ENCODE measurements at places on chromosomes 3 and 15.

DNA sequence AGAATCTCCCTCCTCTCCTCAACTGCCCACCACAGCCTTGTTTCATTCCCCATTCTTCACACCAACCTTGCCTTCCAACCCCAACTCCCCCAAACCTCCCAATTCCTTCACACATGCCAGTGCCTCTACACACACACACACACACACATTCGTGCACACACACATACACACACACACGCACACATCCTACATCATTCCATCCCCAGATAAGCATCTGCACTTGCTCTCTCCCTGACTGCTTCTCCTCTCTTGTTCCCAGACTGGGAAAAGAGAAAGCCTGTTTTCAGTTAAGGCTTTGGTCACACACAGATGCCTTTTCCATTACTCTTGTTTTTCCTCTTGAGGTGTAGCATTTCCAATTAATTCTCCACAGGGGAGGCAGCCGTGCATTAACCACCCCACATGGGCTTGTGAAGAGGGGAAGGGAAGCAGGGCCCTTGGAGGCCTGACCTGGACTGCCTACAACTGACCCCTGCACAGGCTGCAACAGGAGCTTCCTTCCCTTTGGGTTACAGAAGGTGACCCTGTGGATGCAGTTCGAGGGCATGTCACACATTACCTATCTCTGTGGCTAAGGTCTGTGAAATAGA lies 32.0 kb upstream of the BOC start:
- DNase-seq: no peak

GRCh38 chr15:64460724-64461720 lies 644 bp downstream of the ZNF609 start:
- DNase-seq: no peak

GRCh38 chr3:132690040-132690439 lies 29.9 kb downstream of the UBA5 start:
- no peak for DNase-seq

- no peak for DNase-seq
These were observed 344.6 kb upstream of the DCBLD2 start for GRCh38 chr3:99246010-99246654.

GRCh38 chr3:107227091-107227490 lies 150.1 kb upstream of the CCDC54 start:
- no peak for DNase-seq

- DNase-seq: no peak
These were observed 51.5 kb upstream of the CFAP20DC start for GRCh38 chr3:59101231-59101736.

GRCh38 chr15:33639978-33640377 lies 328.3 kb upstream of the CHRM5 start:
- no peak for DNase-seq
